CD4-positive, alpha-beta memory T cell (primary cell): ENCODE measurements at places on chromosomes 5 and 9.

DNA sequence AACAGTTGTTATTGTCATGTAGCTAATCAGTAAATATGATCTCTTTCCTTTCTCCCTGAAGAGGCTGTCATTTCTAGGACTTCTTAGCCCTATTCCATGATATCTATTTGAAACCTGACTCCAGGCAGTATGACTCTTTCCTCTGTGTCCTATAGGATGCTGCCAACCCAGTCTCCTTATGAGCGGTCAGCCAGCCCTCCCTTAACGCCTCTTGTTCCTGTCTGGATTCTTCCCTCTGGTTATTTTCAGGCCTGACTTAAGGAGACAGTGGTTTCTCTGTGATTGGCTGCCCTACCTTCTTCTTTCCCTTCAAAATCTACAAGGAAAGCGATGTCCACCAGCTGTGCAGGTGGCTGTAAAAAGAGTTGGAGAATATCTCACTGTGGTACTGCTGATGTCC is 19.4 kb upstream of the C5orf63 start:
- DNase-seq: no peak
- H3K4me1 ChIP-seq: no peaks in the 10 kb centered on the region
- no peaks in the 10 kb centered on the region for H3K36me3 ChIP-seq
- H3K27ac ChIP-seq: no peak overlapping the region
- no peak overlapping the region for H3K4me3 ChIP-seq

- H3K36me3 ChIP-seq: no peaks in the 10 kb centered on the region
- no peak overlapping the region for H3K4me3 ChIP-seq
- DNase-seq: no peak
- H3K27me3 ChIP-seq: no peaks in the 10 kb centered on the region
- no peak overlapping the region for H3K27ac ChIP-seq
Measured at GRCh38 chr9:115413304-115413703, 295.3 kb upstream of the TNC start.

DNA sequence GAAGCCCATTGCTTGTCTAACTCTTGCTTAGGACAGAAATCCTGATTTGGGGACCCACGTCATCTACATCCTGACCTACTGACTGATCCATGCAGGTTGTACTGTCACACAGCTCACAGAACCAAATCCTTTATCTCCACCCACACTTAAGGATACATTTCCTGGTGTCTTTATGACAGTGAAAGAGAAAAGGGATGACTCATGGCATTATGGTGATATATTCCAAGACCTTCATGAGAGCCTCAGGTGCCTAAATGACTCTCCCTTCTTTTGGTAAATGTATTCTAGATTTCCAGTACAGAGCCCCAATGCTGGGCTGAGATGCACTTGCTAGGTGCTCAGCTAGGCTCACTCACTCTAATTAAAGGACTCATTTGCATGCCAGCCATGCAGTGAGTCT is 26.0 kb upstream of the DMRT2 start:
- no peak overlapping the region for H3K27ac ChIP-seq
- no peak overlapping the region for H3K4me3 ChIP-seq
- H3K36me3 ChIP-seq: no peaks in the 10 kb centered on the region
- no peaks in the 10 kb centered on the region for H3K4me1 ChIP-seq

DNA sequence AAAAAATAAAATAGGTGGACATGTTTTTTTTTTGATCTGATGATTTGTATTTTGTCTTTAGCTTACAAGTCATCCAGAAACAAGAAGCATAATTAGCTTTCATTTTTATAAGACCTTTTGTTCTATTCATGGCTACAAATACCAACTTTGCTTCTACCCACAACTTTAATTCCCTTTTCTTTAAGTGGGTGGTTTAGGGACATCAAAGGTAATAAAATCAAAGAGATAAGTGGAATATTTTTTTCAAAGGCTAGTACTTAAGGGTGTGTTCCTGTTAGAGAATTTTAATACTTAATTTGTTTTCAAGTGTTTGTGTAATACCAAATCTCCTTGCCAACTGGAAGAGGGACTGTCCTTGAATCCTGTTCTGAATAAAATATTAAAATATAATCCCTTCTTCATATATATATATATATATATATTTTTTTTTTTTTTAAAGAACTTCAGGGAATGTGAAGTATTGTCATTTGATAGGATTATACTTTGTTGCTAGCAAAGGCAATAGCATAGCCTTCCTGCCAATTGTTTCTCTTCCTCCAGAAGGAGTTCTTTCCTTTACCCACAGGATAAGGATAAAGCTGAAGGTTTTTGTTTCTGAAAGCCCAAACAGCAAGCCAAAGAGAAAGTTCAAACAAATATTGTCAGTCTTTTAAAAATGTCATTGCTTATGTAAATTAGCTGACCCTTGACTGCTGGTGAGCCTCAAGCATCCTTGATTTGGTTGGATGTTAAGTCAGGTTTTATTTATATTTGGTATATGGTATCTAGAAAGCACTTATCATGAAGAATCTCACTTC is 108.9 kb downstream of the PAM start:
- H3K27ac ChIP-seq: no peak overlapping the region
- no peak overlapping the region for H3K4me3 ChIP-seq
- peaks cover 7% of the 10 kb centered on the region for H3K4me1 ChIP-seq
- no peaks in the 10 kb centered on the region for H3K27me3 ChIP-seq

- H3K36me3 ChIP-seq: no peaks in the 10 kb centered on the region
- no peak overlapping the region for H3K4me3 ChIP-seq
- no peak overlapping the region for H3K27ac ChIP-seq
- H3K27me3 ChIP-seq: no peaks in the 10 kb centered on the region
- DNase-seq: no peak
- H3K4me1 ChIP-seq: peaks cover 12% of the 10 kb centered on the region
Measured at GRCh38 chr5:168227001-168227400, 64.4 kb upstream of the WWC1 start.
